Foreskin fibroblast (primary cell): ENCODE measurements at places on chromosomes 6 and 20.

DNA sequence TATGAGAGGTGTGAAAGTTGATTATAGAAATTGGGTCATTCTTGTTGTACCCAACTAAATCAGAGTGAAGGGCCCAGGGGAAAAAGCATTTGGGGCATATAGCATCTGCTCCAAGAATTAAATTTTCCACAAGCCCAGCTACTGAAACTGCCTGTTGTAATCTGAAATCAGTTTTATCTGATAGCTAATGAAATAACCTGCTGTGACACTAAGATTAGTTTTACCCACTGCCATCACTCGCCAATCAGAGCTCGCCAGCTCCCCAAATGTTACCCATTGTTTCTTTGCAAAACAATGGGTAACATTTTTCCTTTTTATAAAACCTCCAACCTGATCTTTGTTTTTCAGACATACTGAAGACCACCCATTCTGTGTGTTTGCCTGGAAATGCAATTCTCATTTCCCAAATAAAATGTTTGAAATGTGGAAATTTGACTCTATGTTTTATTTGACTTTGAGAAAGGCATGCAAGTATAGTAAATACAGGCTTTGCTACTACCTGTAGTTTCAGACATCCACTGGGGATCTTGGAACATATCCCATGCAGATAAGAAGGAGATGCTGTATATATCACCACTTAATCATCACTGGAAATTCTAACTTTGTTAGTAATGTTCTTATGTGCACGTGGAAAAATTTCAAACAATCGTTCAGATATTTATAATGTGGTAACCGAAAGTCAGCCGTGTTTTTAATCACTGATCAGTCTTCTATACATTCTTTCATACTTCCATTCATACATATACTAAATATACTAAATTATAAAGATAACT, 6.3 kb upstream of the AHI1 start:
- no peak for DNase-seq

GRCh38 chr20:45059022-45059728, 41.8 kb downstream of the KCNS1 start:
- DNase-seq = peak; percentile 38

- DNase-seq = no peak
These were observed 46.6 kb upstream of the TNFAIP3 start for GRCh38 chr6:137820425-137820824.

- peak; percentile 54 for DNase-seq
These were observed 1.1 kb downstream of the FBXO30 start for GRCh38 chr6:145813285-145814034.
